ENCODE measurements at places on chromosomes 7 and 10.

- no peak for DNase-seq
These were observed 88.2 kb upstream of the FAM133B start for GRCh38 chr7:92678291-92678920.

DNA sequence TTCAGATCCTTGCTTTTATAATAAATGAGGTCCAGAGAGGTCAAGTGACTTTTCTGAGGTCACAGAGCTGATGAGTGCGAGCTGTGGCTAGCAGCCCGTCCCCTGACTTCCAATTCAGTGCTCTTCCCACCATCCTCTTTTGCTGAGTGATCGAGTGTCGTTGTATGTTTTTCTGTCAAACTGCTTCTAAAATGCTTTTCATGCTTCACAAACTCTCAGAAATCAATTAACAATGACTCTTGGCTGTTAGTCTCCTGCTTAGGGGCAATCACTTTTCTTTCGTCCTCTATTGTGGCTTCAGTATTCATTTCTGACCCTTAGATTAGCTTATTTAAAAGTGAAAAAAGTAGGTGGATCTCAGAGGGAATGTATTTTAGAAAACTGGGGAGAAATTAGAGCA is 423.7 kb downstream of the DPP6 start:
- no peak for DNase-seq

DNA sequence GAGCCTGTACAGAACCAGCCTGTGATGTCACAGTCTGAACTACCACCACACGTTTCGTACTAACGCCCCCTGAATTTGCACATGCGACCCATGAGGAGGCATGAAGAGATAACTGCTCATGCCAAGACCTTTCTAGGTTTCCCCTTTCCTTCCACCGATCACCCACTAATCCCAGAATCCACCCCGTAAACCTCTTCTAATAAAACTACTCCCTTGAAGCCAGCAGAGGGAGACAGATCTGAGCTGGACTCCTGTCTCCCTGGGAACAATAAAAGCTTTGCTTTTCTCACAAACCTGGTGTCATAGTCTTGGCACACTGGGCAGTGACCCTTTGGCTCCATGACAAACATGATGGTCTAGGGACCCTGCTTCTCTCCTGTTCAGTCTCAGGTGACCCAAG is 144.5 kb downstream of the FRMD4A start:
- no peak for DNase-seq

- no peak for DNase-seq
These were observed 33.2 kb downstream of the CDH23 start for GRCh38 chr10:71429929-71430328.

DNA sequence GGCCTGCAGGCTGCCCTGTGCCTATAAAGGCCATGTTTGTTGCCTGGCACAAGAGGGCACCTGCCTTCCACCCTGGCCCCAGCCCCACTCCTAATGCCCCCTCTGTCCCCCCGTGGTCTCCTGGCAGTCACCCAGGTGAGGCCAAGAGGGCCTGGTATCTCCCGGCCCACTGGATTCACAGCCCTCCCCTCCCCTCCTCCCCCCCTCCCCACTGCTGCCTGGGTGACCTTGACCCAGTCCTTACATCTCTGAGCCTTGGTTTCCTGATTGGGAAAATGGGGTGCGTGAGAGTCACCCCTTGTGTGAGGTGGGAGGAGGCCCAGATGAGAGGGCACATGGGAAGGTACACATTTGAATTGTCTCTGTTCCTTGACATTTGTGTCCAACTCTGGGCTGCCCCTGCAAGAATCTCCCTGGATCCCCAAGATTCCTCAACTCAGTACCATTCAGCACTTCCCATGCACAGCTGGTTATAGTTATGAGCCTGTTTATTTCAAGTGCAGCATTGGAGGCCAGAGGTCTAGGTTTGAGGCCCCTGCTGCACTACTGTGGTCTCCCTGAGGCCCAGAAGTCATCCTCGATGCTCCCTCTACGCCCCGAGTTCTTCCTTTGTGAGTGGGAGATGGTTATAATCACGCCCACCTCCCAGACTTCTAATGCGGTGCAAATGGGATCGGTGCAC is 58.9 kb downstream of the TMEM270 start:
- no peak for DNase-seq

- no peak for DNase-seq
These were observed 109.1 kb downstream of the SRPK2 start for GRCh38 chr7:105279688-105280007.

GRCh38 chr10:78450807-78451485 is 417.3 kb downstream of the RPS24 start:
- DNase-seq, result no peak

DNA sequence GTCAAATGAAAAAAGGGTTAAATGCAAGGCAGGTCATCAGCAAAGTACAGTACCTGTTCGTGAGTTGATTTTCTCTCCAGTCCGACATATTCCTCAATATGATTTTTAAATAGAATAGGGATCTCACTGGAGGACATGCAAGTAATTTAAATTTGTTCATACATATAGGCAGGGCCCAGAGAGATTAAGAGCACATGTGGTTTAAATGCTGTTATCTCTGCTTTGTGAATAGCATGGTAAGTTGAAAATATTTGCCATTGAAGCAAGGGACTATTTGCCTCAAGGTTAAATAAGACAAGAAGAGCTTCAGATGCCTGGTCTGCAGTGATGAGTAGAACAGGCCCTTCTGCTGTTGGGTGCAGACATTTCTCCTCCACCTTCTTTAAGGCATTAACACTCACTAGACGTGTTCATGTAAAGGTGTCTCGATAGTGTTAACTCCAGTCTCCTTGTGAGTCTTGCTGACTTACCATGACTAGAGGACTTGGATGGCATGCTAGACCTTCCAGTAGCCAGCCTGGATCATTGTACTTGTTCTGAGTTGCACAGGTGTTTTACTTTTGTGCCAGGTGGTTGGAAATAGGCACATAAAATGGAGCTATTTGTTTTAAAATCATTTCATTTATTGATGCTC is 15.6 kb upstream of the AKR1C3 start:
- DNase-seq, result no peak

DNA sequence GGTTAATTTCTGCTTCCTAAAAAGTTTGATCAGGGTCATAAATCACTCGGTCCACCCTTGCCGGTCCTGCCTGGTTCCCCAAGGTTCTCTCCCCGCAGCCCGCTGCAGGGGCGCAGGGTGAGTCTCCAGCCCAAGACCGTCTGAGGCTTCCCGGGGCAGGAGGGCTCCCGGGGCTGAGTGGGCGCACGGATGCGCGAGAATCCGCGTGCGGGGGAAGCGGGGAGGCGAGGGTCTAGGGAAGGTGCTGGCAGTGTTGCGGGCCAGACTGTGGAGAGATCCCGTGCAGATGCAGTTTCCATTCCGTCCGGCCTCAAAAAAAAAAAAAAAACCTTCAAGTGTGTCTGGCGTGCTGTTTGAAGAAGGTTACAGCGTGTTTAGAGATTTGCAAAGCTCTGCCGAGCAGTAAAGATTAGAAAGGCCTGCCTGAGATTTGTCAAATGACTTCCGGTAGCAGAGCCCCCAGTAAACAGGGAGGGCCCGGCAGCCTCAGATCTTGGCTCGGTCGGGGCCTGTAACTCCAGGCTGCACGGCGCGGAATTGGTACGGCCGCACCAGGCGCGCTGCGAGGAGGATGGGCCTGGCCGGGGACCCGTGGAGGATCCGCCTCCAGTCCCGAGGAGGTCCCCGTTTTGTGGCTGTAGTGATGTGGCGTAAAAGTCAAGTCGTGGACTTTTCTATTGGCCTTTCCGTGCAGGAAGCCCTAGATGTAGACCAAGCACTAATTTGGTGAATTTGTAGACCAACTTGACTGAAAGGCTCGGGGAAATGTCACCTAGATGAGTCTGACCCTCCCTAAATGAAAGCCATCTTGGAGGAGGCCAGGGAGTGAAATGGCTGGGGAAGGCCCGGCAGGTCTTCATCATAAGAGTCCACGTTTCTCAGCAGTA is 293.2 kb upstream of the NFE2L3 start:
- peak; percentile 48 for DNase-seq

DNA sequence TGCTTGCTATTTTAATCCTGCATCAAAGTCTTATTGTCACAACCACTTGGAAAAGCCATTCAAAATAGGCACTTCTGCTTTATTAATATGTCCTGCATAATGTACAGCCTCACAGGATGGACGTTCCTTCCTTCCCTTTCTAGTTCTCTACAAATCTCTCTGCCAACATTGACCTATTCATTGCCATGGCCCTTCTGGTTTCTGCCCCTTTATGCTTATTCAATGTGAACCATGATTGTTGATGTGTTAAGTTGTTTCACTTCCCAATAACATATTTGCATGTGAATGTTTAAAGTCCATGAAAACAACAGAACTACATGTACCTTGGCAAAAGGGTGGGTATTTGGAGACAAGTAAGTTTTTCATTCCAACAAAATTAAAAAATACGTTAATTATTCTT is 45.7 kb downstream of the COL28A1 start:
- DNase-seq, result no peak

Measured in DMS 273 treated with DMSO at 0.1 percent for 48 hours (cell line).